ENCODE measurements at places on chromosomes 3 and 15.
A peak's percentile ranks its signal among the peaks of the same experiment; 100 is the strongest.

DNA sequence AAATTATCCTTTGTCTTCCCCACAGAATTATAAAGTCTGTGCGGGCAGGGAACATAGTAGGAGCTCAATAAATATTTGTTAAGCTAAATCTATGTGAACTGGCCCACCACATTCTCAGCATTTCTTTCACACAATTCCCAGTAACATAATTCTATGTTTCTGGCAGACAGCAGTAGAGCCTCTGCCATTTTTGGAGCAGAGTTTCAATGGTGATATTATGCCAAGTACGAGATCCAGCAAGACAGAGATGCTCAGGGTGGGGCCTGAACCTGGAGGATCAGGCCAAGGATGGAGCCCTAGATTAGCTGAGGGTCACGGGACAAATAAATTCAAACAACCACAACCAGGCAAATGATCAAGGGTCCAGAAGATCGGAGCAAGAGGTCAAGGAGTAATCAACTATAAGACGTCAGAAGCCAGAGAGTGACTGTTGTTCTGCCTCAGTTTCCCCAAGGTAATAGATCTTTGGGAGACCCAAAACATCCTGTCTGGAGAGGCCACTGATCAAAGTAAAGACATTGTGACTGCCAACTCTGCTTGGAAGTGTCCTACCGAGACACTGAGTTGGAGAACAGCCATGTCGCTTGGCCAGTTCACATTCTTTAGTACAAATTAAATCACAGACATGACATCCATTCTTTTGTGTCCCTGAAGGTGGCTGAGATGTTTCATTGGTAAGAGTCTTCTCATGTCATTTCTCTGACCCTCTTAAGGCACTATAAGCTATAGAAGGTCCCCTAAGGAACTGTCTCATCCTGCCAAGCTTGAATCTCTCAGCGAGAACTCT lies 15.4 kb downstream of the SRGAP3 start:
- DNase-seq = no peak

DNA sequence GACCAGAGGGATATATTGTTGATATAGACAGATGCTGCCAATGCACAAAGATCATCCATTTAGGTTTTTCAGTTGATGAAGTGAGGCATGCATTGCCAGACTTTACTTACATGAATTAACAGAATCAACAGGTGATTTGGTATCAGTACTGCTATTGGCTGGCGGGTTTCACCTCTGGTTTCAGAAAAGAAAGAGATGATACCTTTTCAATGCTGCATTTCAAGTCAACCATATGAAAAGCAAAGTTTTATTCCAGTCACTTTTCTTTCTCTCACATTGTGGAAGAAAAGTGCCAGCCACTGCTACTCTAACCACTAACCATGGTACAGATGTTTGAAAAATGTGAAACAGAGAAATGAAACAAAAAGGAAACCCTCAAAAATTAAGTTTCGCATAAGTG lies 289.1 kb downstream of the TIGIT start:
- DNase-seq = no peak

DNA sequence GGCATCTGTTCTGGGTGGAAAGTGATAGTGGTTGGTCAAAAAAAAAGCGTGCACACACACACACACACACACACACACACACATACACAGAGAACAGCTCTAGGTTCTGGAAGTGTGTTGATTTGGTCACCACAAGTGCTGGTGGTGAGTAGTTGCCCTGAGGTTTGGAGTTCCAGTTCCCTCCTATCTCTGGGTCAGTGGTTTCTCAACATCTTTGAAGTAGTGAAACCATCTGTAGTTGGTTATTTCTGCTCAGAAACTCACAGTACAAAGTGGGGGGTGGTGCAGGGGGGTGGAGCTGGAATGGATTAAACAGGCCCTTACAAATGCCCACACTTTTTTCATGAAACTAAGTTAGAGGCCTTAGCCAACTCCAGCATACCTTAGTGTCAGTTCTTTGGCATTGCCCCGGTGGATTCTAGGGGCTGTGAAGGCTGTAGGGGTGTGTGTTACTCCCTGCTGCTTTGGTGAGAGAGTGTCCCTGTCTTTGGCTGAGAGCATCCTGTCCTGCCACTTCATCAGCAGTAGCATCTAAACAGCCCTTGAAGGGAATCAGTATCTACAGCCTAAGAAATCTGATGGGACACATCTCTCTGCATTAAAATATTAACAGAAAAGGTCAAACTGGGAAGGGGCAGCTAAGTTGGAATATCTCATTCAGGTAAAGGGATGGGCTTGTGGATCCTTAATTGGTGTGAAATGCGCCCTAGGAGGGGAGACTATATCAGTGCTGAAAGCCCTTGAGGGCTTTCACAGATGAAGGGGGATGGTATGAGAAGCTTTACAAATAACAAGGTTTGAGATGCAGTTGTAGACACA lies 20.6 kb downstream of the SMAD3 start:
- DNase-seq = peak; percentile 75

GRCh38 chr3:48125886-48126622 lies 62.2 kb downstream of the CDC25A start:
- no peak for DNase-seq

DNA sequence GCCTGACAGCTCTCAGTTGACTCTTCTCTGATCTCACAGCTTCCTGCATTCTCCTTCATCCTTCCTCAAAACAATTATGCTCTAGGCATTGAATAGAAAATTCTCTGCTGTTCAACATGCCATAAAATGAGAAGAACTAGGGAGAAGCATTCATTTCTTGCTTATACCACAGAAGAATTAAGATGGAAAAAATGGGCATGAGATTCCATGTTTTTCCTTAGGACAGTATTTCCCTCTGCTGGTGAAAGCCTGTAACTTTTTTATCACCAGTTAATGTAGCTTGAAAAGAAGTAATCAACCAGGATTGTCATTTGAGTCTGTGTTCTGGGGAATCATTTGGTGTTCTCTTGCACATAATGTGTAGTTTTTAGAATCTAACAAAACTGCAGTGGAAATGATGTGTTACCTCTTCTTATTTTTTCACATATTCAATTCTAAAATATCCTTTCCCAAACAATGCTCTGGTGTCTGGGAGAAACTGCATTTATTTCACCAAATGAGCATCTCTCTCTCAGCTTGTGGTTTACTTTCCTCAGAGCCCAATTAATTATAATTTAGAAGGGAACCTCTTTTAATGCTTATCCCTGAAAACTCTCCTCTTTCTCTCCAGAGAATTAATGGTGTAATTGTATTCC lies 92.8 kb upstream of the DCBLD2 start:
- DNase-seq = no peak

GRCh38 chr3:32245200-32245599 lies 6.7 kb downstream of the CMTM8 start:
- DNase-seq = no peak

- no peak for DNase-seq
Observed at GRCh38 chr3:136653628-136654027, 98.5 kb downstream of the STAG1 start.
